ENCODE measurements at places on chromosomes 6 and 20.

GRCh38 chr20:14685183-14685582 lies 347.8 kb upstream of the FLRT3 start:
- no peak for DNase-seq

DNA sequence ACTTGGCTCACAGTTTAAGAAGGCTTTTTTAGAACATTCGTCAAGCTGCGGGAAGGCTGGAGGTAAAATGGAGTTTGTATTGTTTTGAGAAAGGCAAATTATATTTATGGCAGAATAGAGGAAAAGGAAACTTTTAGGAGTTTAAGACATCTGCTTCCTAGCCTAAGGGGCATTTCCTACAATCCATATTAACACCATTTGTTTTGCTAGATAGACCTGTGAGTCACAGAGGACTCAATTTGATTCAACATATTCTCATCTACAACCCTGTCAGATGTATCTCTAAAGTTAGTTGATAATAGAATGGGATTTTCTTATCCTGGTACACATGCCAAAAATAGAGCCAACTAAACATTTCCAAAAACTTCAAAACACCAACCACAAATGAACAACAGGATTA lies 35.0 kb downstream of the RCAN2 start:
- no peak for DNase-seq

GRCh38 chr20:5862703-5863039 lies 87.7 kb downstream of the TRMT6 start:
- no peak for DNase-seq

DNA sequence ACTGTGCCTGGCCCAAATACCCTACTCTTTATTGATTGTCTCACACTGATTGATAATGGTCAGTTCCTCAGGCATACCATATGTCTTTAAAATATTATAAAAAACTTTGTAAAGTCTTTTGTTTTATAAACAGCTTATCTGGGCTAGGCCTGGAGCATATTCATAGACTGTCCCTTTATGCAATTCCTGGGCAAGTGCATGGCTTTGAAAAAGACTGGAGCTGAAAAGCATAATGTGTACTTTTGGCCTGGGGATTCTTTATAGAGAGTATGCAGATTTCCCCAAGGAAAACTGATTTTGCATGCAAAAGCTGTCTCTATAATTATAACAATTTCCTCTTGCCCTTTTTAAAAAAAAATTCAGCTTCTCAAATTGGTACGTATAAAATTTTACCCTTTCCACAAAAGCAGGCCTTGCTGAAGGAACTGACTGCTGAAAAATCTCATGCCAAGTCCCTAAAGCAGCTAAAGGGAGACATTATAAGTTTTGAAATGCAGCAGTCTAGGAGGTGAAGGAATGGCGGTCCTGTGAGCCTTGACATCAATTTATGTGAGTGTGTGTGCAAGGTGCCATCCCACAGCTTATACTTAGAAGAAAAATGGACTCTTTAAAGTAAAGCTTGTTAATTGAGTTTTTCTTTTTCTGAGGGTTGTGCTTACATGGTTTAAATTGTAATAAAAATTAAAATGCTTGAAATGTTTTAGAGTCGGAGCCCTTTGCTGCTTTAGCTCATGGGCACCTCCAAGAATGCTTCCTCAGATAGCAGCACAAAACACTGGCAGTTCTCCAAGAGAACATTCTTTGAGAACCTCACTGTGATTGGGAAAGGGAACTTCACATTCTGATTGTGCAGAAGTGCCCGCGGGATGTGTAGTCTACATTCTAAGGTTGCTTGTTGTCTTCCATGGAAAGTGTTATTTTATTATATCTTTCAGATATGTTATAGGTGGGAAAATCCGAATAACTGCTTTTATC lies 43.9 kb downstream of the PLCB4 start:
- DNase-seq, result peak; percentile 76

GRCh38 chr6:127737768-127738167 lies 160.8 kb downstream of the C6orf58 start:
- no peak for DNase-seq

- DNase-seq, result no peak
Measured at GRCh38 chr6:1346101-1346500, 34.2 kb downstream of the FOXQ1 start.

- no peak for DNase-seq
Measured at GRCh38 chr6:122676688-122677087, 66.5 kb downstream of the PKIB start.

GRCh38 chr6:167662075-167662880 lies 164.4 kb upstream of the AFDN start:
- no peak for DNase-seq

DNA sequence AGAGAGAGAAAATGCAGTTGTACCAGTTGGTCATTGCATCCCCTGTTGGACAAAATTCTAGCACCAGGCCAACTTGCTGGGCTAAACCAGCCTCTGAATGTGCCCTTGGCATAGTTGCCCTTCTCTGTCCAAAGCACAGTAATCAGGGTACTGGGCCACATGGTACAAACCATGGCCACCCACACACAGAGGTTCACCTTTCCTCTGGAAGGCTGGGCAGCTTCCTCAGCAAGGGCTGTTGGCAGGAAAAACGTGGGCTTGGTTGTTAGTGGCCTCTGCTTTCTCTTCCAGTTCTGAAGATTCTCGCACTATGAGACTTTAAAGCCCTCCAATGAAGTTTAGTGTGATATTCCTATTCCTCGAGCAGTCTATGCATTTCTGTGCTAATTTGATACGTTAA lies 706 bp downstream of the DDO start:
- DNase-seq, result no peak

DNA sequence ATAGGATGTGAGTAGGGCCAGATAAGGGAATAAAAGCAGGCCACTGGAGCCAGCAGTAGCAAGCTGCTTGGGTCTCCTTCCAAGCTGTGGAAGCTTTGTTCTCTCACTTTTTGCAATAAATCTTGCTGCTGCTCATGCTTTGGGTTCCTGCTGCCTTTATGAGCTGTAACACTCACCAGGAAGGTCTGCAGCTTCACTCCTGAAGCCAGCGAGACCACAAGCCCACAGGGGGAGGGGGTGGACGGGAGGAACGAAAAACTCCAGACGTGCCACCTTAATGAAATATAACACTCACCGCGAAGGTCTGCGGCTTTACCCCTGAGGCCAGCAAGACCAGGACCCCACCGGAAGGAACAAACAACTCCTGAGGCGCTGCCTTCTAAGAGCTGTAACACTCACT lies 1324.4 kb upstream of the EYS start:
- DNase-seq, result no peak

DNA sequence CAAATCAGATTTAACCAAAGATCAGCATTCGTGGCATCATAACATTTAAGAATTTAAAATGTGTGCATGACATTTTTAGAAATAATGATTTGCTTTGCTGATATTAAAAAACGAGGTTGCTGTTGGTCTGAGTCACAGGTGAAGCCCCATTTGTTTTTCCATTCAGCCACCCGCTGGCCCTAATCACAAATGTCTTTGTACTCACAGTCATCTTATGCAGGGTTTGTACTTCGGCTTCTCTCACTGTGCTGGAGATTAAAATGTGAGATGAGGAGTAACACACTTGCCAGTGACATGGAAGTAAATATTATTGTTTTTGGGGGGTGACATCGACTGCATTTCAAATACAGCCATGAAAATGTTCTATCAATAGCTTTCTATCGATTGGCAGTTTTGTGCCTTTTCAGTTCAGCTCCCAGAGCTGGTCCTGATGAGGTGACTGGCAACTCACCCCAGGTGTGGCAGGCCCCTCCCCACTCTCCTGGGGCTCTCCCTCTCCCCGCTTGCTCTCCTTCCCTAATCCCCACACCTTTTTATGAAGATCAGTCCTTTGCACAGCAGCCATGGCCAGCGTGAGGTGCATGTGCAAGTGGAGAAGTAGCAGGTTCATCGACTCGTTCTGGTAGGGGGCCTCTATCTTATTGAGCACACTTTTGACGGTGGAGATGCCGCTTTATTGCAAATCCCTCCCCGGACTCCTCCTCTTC lies 58.8 kb upstream of the FUCA2 start:
- no peak for DNase-seq

DNA sequence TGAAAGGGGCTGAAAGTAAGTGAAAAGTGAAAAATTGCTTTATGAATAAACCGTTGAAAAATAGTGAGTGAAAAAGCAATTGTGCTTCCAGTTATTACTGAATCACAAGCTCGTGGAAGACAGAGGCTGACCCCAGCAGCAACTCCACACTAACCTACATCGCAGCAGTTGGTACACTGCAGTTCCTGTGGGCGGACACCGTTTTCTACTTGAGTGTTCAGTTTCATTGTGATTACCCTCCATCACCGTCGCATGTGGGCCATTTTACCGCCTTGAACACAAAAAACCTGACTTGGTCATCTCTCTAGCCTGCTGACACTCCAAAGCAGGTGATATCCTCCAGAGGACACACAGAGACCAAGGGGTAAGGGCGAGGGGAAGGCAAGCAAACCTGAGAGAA lies 28.4 kb downstream of the PRDM1 start:
- DNase-seq, result no peak

GRCh38 chr6:160750276-160750689 lies 48.2 kb downstream of the PLG start:
- no peak for DNase-seq

GRCh38 chr6:41958022-41958856 lies 16.6 kb upstream of the CCND3 start:
- DNase-seq, result no peak

GRCh38 chr6:155881826-155882526 lies 426.3 kb upstream of the NOX3 start:
- no peak for DNase-seq
